ENCODE measurements at places on chromosomes 11 and 22. TPM values are rescaled to one million over a fixed set of nuclear protein-coding genes. Genes with fewer than 3 reads are reported as not detected.
A peak's percentile ranks its signal among the peaks of the same experiment; 100 is the strongest.

The LRP5 gene
- 19.2 TPM for total RNA-seq

The OR4A16 gene
- total RNA-seq, result not detected

The KCNJ1 gene
- total RNA-seq, result not detected

The OR2AG2 gene
- total RNA-seq, result not detected

The PCSK7 gene
- 21.8 TPM for total RNA-seq

The SLC22A8 gene
- not detected for total RNA-seq

The KRTAP5-2 gene
- not detected for total RNA-seq

The TPST2 gene
- total RNA-seq, result 22.1 TPM

The PRCP gene
- 11.7 TPM for total RNA-seq

The ACCS gene
- total RNA-seq, result 3.5 TPM

The ZNF214 gene
- 0.88 TPM for total RNA-seq

The IRF7 gene
- total RNA-seq, result 12.6 TPM

The LGR4 gene
- 9.1 TPM for total RNA-seq

- DNase-seq, result no peak
These were observed 45.8 kb upstream of the SLN start for GRCh38 chr11:107757661-107758060.

GRCh38 chr22:37443977-37444376, 16.7 kb upstream of the ELFN2 start:
- DNase-seq, result no peak

GRCh38 chr11:117462183-117462863, 134.7 kb downstream of the CEP164 start:
- no peak for DNase-seq

- no peak for DNase-seq
These were observed 37.0 kb upstream of the GNAZ start for GRCh38 chr22:23033116-23033905.

GRCh38 chr22:22422629-22423112, 85.9 kb downstream of the ZNF280B start:
- DNase-seq, result peak; percentile 67

DNA sequence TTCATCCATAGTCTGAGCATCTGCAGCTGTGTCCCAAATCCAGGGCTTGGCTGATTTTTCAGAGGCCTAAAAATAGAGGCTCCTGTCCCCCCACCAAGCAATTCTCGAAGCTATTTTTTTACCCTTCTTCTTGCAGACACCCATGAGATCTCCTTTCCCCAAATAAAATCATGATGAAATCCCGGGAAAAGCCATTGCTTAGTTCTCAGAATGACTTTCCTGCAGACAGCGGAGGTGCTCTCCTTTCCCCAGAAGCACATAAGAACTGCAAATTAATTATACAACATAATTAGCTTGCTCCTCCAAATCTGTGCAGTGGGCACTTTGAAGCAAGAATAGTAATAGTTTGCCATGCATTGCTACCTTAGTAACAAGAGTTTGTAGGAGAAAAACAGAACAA, 83.6 kb upstream of the ASPHD2 start:
- DNase-seq, result no peak

DNA sequence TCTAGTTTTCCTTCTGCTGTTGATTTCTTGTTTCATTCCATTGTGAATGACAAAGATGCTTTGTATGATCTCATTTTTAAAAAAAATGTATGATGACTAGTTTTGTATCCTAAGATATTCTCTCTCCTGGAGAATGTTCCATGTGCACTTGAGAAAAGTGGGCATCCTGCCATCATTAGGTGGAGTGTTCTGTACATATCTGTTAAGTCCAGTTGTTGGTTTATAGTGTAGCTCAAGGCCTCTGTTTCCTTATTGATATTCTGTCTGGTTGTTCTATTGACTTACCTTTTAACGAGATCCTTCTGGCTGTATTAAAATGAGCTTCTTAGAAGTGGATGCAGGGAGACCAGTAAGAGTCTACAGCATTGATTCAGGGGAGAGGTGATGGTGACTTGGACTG, 35.2 kb downstream of the SGSM1 start:
- DNase-seq, result no peak

- no peak for DNase-seq
These were observed 22.5 kb upstream of the WNT7B start for GRCh38 chr22:45999379-45999971.

- no peak for DNase-seq
These were observed 5.7 kb downstream of the CDCA5 start for GRCh38 chr11:65078151-65078550.

GRCh38 chr11:70049045-70049444, 29.1 kb upstream of the ANO1 start:
- DNase-seq, result no peak

GRCh38 chr11:120030411-120030810, 107.5 kb downstream of the TRIM29 start:
- DNase-seq, result no peak

DNA sequence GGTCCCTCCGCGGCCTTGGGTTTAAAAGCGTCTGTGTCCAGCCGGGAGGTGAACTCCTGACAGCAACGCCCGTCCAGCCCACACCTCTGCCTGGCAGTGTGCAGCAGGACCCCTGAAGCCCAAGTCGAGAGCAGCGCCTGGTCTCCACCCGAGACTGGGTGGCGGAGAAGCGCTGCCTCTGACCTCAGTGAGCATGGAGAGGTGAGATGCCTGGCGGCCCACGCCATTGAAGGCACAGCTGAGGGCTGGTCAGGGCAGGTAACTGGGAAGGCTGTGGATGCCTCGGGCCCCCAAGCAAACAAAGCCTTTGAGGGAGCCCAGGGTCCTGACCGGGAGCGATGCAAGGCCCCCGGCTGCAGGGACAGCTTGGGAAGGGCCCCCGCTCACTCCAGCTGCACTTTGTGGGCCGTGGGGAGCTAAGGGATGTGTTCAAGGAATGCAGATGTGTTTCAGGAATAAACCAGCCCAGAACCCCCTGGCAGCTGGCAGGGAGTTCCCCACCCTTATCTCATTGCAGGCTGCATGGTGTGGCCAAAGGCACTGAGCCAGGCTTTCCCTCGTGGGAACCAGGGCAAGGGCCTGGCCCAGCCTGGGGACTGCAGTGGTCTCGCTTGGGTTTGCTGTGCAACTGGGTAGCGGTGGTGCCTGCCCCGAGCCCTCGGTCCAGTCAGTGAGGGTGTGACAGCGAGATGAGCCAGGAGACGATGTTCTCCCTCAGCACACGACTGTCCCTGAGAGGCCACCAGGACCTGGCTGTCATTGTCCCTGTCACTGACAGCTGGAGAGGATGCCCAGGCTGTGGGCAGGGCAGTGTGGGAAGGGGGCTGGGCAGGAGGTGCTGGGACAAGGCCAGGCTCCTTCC, 92.5 kb downstream of the WNT7B start:
- DNase-seq, result peak; percentile 49

DNA sequence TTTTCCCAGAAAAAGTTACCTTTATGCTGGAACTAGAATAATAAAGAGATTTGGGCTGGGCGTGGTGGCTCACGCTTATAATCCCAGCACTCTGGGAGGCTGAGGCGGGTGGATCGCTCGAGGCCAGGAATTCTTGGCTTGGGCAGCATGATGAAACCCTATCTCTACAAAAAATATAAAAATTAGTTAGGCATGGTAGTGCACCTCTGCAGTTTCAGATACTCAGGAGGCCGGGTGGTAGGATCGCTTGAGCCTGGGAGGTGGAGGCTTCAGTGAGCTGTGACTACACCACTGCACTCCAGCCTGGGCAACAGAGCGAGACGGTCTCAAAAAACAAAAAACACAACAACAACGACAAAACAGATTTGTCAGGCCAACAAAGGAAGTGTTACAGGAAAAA, 119.3 kb upstream of the OR9Q1 start:
- DNase-seq, result no peak

DNA sequence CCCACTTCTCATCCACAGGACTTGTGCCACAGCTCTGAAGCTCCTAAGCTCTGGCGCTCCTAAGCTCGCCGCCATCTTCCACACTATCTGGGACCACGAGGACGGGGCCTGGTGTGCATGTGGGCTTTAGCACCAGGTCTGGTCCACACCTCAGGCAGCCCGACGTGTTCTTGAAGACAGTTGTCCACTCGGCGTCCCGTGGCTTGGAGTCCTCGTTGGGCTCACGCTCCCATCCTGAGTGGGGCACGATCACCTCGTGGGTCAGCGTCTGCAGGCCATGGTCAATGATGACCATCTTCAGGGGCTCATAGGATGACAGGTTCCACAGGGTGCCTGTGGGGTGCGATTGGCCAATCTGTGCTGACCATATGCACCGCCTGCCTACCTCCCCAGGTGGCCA, 37.1 kb upstream of the TXNRD2 start:
- no peak for DNase-seq

- DNase-seq, result peak; percentile 34
These were observed 130.1 kb downstream of the SOX6 start for GRCh38 chr11:16226245-16226644.

- no peak for DNase-seq
These were observed 156.9 kb downstream of the FEZ1 start for GRCh38 chr11:125338886-125339811.

DNA sequence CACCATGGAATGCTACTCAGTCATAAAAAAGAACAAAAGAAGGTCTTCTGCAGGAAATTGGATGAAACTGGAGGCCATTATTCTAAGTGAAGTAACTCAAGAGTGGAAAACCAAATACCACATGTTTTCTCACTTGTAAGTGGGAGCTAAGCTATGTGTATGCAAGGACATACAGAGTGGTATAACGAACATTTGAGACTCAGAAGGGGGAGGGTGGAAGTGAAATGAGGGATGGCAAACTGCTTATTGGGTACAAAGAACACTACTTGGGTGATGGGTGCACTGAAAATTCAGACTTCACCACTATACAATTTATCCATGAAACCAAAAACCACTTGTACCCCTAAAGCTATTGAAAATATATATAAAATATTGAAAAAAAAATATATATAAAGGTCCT, 13.4 kb upstream of the CAT start:
- DNase-seq, result no peak

- DNase-seq, result peak; percentile 59
These were observed at the start of gene RASSF10 for GRCh38 chr11:13008625-13009475. RASSF10 (plus strand) TSS chr11:13009316; CDS start chr11:13009577, 261 bp downstream.

DNA sequence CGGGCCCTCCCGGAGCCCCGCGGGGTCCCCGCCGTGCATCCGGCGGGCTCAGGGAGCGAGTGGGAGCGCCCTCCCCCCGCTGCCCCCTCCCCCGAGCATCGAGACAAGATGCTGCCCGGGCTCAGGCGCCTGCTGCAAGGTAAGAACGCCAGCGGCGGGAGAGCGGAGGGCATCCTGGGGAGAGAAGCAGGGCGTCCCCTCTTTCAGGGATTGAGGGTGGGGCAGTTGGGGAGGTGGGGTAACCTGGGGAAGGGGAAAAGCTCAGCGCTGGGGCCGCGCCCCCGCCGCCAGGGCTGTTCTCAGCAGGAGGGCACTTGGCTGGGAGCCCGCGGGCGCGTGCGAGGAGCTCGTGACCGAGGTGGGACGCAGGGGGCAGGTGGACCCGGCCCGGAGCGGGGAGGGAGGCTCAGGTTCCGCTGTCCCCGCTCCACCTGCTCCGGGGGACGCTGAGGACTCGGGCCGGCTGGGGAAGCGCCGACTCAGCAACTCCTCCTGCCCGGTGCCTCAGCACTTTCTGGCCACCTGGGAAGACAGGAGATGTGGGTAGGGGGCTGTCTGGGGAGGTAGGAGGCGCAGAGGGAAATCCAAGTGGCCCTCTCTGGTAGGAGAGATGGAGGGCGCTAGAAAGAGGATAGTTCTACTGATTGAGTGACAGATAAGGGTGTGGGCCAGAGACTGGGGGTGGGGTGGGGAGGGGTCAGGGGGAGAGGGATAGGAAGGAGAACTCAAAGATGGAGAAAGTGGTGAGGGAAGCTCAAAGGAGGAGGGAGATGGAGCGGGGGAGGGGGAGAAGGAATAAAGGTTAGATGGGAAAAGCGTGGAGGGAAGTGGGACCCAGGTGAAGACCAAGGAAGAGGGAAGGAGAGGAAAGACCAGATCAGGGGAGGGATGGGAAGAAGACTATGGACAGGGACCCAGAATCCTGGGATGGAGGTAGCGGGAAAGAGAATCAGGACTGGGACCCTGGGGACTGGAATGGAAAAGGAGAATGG, 726 bp downstream of the RTN4RL2 start:
- DNase-seq, result no peak

- no peak for DNase-seq
These were observed 6.9 kb upstream of the NRXN2 start for GRCh38 chr11:64729851-64730382.

GRCh38 chr11:44658506-44658850, 68.3 kb upstream of the TSPAN18 start:
- no peak for DNase-seq

DNA sequence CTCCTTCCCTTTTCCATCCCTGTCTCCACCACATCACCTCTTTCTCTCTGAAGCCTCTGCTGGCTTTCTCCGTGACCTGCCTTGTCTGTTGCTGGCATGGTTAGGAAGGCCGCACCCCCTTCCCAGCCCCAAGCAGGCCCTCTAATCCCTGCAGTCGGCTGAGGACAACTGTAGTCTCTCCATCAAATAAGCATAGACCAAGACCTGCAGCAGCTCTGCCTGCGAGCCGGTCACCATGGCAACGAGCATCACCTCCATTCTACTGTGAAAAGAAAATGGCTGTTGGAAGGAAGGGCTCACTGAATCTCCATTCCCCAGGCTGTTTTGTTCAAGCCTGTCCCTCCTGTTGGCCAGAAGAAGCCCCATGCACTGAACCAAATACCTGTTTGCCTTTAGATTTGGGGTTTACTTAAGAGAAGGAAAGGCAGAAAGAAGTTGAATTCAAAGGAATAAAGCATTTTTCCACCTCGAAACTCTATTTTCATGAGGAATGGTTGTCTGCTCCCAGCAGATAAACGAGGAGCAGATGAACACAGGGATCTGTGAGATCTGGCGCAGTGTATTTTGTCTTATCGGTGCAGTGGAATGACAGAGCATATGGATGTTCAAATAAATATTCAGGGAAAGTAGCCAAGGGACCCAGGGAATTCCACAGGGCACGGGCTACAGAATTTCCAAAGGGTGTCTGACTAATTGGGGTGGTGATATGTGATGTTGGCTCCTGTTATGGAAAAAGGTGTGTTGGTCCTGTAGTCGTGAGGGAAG, 113.1 kb upstream of the TTC12 start:
- DNase-seq, result no peak

GRCh38 chr22:22787151-22787550, 100.5 kb upstream of the IGLL5 start:
- DNase-seq, result no peak

GRCh38 chr22:42432818-42433217, 615 bp upstream of the NFAM1 start:
- DNase-seq, result no peak

DNA sequence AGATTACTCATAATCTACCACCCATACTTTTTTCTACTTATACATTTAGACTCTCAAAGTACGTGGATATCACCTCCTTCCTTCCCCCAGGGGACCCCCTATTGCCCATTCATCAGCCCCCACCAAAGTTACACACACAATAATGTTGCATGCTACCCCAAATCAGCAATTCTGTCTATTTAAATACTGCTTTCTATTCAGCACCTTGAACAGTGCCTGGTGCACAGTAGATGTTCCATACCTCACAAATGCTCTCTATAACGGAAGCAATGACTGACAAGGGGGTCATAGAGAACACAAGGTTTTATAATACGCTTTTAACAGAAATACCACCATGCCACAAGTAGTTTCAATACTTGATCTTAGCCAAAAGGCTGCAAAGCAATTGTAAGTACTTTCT, 370.7 kb downstream of the MIAT start:
- DNase-seq, result no peak
